ENCODE measurements at places on chromosomes 3 and 15. TPM values are rescaled to one million over a fixed set of nuclear protein-coding genes. Genes with fewer than 3 reads are reported as not detected.

Gene PLA2G4D
- total RNA-seq: not detected

Gene LRRK1
- total RNA-seq: 17.2 TPM

DNA sequence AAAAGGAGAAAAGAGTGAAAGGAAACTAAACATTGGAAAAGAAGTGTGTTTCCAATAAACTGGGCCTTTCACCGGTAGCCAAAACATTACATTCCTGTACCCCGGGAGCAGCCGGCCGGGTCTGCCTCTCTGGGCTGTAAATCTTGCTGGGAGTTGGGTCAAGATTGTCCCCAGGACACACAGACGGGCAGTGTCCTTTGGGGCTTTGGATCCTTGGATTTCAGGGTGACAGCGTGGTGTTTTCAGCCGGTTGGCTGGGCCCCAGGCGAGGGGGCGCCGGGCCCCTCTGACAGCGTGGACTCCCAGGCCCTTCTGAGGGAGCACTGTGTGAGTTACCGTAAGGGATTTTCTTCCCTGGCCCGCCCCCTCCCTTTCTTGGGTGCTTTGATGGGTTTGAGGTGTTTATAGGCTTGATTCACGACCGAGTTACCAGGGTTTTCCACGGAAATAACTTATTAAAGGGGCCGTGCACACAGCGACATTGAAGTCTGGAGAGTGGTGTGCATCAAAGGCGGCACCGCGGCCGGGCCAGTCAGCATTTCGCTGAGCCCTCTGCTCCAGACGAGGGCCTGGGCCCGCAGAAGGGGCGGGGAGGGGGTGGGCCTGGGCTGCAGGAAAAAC, 27.4 kb downstream of the SMAD6 start:
- H3K4me1 ChIP-seq: peaks cover 87% of the 10 kb centered on the region
- H3K27ac ChIP-seq: peak overlapping the region; percentile 89
- peak overlapping the region; percentile 64 for H3K4me3 ChIP-seq
- H3K36me3 ChIP-seq: no peaks in the 10 kb centered on the region
- no peak for DNase-seq

Gene KBTBD13
- 3.1 TPM for total RNA-seq

Gene SLC28A1
- total RNA-seq: 0.41 TPM

GRCh38 chr3:47016934-47017435, 37.5 kb downstream of the NBEAL2 start:
- DNase-seq: no peak
- H3K27ac ChIP-seq: no peak overlapping the region
- H3K36me3 ChIP-seq: peaks cover 31% of the 10 kb centered on the region
- H3K4me3 ChIP-seq: no peak overlapping the region

DNA sequence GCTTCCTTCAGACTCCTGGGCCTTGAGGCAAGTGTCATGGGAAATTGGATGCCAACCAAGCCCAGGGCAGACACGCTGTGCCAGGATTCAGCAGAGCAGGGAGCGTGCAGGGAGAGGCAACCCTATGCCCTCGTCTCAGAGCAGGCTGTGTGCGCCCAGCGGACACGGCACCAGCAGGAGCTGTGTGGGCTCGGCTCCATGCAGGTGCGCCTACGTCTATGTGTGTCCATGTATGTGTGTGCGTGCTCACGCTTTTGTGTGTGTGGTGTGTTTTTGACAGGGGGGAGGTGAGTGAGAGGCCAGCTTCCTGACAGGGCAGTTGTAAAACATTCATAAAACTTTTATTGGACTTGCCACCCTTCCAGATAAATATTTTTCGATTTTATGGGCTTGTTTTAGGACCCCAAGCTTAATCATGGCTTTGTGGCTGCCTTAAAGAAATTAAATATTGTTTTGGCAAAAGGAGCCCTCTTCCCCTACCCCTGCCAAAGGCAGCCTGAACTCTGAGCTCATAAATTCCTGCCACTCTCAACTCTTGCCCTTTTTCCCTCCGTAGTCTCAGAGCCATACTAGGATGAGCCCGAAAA, 84.4 kb downstream of the DNAJB8 start:
- DNase-seq: no peak
- no peaks in the 10 kb centered on the region for H3K36me3 ChIP-seq
- no peak overlapping the region for H3K4me3 ChIP-seq

Gene NLGN1
- 17.8 TPM for total RNA-seq

DNA sequence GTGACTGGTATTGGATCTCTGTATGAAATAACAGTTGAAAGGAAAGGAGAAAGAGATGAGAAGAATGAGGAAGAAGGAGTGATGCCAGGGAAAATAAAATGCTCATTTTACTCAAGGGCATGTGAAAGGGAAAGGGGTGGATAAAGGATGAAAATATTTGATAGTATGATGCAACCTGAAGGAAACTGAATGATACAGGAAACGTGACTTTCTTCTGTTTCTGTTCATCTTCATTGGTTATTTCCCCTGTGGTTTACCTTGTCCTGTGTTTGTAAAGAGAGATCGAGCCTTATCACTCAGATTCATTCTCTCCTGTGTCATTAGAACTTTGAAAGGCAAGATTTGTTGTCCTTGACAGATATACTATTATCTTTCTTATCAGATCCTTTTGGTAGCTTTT, 243.6 kb upstream of the SLITRK3 start:
- H3K36me3 ChIP-seq: no peaks in the 10 kb centered on the region
- H3K27ac ChIP-seq: no peak overlapping the region
- no peaks in the 10 kb centered on the region for H3K4me1 ChIP-seq
- H3K27me3 ChIP-seq: no peaks in the 10 kb centered on the region
- DNase-seq: no peak

Gene CCDC50
- 169 TPM for total RNA-seq

Gene TRH
- not detected for total RNA-seq

GRCh38 chr3:194587438-194587931, 45.7 kb downstream of the TMEM44 start:
- no peaks in the 10 kb centered on the region for H3K27me3 ChIP-seq
- peak overlapping the region; percentile 82 for H3K27ac ChIP-seq
- no peak overlapping the region for H3K4me3 ChIP-seq
- H3K36me3 ChIP-seq: no peaks in the 10 kb centered on the region
- H3K4me1 ChIP-seq: peaks cover 37% of the 10 kb centered on the region

Gene ADAMTSL3
- 41.4 TPM for total RNA-seq
